ENCODE measurements at places on chromosomes 11 and 22. TPM values are rescaled to one million over a fixed set of nuclear protein-coding genes. Genes with fewer than 3 reads are reported as not detected.

The CCDC73 gene
- 0.35 TPM for total RNA-seq

The IGSF9B gene
- total RNA-seq, result 23.2 TPM

The DDB1 gene
- total RNA-seq, result 199 TPM

The KRTAP5-1 gene
- total RNA-seq, result 0.49 TPM
